ENCODE measurements at places on chromosomes 6 and 20.

- no peak for DNase-seq
- H3K36me3 ChIP-seq: no peaks in the 10 kb centered on the region
- H3K4me1 ChIP-seq: no peaks in the 10 kb centered on the region
- H3K27ac ChIP-seq: no peak overlapping the region
These were observed 744.4 kb downstream of the GRIK2 start for GRCh38 chr6:102137859-102138258.

DNA sequence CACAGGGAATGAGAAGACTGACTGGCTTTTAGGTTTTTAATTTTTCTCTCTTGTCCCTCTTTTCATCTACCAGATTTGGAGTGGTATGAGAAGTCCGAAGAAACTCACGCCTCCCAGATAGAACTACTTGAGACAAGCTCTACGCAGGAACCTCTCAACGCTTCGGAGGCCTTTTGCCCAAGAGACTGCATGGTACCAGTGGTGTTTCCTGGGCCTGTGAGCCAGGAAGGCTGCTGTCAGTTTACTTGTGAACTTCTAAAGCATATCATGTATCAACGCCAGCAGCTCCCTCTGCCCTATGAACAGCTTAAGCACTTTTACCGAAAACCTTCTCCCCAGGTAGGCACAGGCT is 644 bp downstream of the MAD2L1BP start:
- H3K36me3 ChIP-seq: peaks cover 40% of the 10 kb centered on the region
- H3K27ac ChIP-seq: peak overlapping the region; percentile 83
- no peak for DNase-seq
- H3K27me3 ChIP-seq: no peaks in the 10 kb centered on the region

- no peak overlapping the region for H3K27ac ChIP-seq
- H3K4me3 ChIP-seq: no peak overlapping the region
- no peaks in the 10 kb centered on the region for H3K27me3 ChIP-seq
- no peak for DNase-seq
These were observed 152.8 kb downstream of the CARMIL1 start for GRCh38 chr6:25431975-25432307.

DNA sequence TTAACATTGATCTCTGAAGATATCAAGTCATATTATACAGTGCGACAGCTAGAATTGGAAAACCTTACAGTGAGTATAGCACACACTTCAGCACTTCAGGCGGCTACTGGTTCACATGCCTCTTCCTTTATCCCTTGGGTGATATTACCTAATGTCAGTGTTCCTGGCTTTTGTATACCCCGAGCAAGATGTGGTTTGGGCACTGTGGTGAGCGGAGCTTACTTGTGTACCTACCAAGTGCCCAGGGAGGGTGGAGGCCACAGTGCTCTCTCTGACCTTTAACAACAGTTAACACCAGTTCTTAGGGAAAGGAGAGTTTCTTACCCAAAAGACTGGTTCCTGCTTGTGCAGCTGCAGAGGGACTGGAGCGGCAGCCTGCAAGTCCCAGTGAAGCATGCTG is 64.4 kb downstream of the PTPN1 start:
- H3K4me3 ChIP-seq: no peak overlapping the region
- peaks cover 58% of the 10 kb centered on the region for H3K4me1 ChIP-seq
- no peak overlapping the region for H3K27ac ChIP-seq
- no peak for DNase-seq
- no peaks in the 10 kb centered on the region for H3K27me3 ChIP-seq
- H3K36me3 ChIP-seq: peaks cover 72% of the 10 kb centered on the region

GRCh38 chr20:61840779-61841455 is 224.8 kb downstream of the TAF4 start:
- H3K27me3 ChIP-seq: peaks cover 9% of the 10 kb centered on the region
- no peaks in the 10 kb centered on the region for H3K4me1 ChIP-seq
- H3K36me3 ChIP-seq: no peaks in the 10 kb centered on the region
- no peak for DNase-seq
- no peak overlapping the region for H3K27ac ChIP-seq

- DNase-seq: no peak
- H3K4me3 ChIP-seq: no peak overlapping the region
These were observed 683.7 kb upstream of the ID4 start for GRCh38 chr6:19153270-19153980.

DNA sequence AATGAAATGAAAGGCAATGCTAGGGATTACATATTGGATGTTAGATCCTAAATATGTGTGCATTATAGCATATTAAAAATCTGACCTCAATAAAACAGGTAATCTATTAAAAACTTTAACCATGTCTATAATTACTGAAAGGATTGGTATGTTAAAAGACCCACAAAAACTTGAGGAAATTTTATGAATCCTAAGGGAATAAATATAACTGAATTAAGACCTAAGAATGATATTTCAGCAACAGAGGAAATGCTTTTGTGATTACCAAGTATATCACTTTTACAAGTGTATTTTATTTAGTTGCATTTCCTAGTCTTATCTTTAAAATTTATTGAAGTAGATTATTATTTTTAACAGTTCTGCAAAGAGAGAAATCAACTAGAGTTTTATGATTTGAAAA is 571.5 kb downstream of the HDGFL1 start:
- no peak for DNase-seq
- H3K36me3 ChIP-seq: no peaks in the 10 kb centered on the region
- no peak overlapping the region for H3K4me3 ChIP-seq
- H3K27me3 ChIP-seq: no peaks in the 10 kb centered on the region

DNA sequence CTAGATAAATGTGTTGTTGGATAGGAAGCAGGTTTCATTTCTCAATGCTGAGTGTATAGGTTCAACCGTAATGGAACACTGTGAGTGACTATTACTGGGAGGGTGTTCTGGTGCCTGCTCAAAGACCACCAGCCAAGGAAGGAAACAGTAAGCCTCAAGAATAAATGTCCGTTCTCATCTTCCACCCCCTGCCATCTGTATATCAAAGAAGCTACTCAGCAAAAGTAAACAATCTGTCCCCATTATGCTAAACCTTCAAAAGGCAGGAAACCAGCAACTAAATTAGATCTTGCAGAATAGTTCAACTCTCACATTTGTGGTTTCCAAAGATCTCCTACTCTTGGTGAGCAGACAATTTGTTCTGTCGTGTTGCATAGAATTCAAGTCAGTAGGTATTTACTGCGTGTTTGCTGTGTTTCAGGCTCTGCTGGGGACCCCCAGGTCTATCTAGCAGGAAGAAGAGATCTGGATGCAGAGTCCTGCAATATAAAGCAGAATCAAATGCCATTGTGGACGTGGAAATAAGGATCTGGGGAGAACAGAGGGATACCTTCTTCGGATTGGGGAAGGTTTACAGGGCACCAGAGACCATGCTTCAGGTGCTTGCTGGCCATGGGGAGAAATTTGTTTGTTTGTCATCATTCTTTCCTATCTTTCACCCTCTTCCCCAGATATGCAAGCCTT is 87.3 kb downstream of the SCML4 start:
- peak overlapping the region; percentile 42 for H3K27ac ChIP-seq
- DNase-seq: no peak
- H3K36me3 ChIP-seq: no peaks in the 10 kb centered on the region
- no peaks in the 10 kb centered on the region for H3K4me1 ChIP-seq
- H3K27me3 ChIP-seq: no peaks in the 10 kb centered on the region
- H3K4me3 ChIP-seq: no peak overlapping the region

DNA sequence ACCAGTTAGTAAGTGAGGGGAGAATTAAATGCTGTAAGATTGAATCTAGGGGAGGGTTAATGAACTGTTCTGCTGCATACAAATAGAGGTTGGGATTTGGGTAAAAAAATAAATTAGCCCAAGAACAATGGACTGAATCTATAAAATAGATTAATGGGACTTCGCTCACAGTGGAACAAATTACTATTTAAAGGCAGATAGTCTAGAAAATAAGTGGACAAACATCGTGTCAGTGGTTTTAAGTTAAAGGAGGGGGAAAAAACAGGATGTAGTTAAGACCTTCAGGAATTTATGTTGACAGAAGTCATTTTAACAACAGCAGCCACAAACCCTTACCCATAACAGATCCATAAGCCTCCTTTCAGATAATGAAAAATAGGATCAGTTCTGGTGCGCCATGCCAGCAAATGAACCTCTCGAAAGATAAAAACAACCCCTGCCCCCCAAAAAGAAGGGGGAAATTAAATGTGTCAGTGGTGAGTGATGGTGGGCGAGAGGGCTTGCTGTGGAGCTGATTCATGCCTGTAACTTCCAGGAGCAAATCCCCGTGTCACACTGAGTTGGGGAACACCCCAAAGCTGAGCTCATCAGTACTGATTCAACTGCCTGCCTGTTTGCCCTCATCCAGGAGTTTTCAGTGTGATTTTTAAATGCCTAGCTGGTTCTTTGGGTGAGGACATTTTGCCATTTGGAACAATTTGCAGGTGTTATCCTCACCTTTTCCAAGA is 86.8 kb downstream of the PPP1R14C start:
- no peaks in the 10 kb centered on the region for H3K27me3 ChIP-seq
- no peak overlapping the region for H3K4me3 ChIP-seq
- H3K36me3 ChIP-seq: no peaks in the 10 kb centered on the region
- no peak for DNase-seq
- H3K27ac ChIP-seq: no peak overlapping the region
- no peaks in the 10 kb centered on the region for H3K4me1 ChIP-seq

- peaks cover 9% of the 10 kb centered on the region for H3K36me3 ChIP-seq
- no peak for DNase-seq
- H3K27ac ChIP-seq: no peak overlapping the region
- H3K4me1 ChIP-seq: peaks cover 40% of the 10 kb centered on the region
- H3K27me3 ChIP-seq: no peaks in the 10 kb centered on the region
- no peak overlapping the region for H3K4me3 ChIP-seq
These were observed 37.3 kb downstream of the MAPK14 start for GRCh38 chr6:36064770-36065396.

DNA sequence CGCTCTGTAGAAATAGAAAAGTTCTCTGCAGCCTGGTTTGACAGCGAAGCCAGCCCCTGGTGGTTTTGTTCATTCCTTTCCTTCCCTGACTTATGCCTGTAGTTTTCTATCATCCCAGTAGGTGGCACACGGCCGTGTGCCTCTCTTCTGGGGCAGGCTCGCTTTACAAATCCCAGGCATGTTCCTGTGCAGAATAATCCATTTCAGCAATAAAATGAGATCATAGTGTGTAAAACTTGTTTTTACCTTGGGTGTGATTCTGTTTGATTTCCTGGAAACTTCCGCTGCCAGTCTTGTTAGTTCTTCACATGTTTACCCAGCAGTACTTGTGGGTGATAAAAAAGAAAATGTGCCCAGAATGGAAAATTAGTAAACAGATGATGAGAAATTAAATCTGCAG is 7.4 kb upstream of the INSM1 start:
- DNase-seq: no peak
- no peak overlapping the region for H3K27ac ChIP-seq
- H3K27me3 ChIP-seq: peaks cover 52% of the 10 kb centered on the region
- peaks cover 14% of the 10 kb centered on the region for H3K4me1 ChIP-seq
- no peaks in the 10 kb centered on the region for H3K36me3 ChIP-seq
- no peak overlapping the region for H3K4me3 ChIP-seq

GRCh38 chr20:62693524-62693922 is 15.1 kb upstream of the NTSR1 start:
- H3K36me3 ChIP-seq: no peaks in the 10 kb centered on the region
- H3K27ac ChIP-seq: no peak overlapping the region
- H3K27me3 ChIP-seq: peaks cover 26% of the 10 kb centered on the region

- no peaks in the 10 kb centered on the region for H3K36me3 ChIP-seq
- no peak for DNase-seq
- no peak overlapping the region for H3K27ac ChIP-seq
- no peaks in the 10 kb centered on the region for H3K27me3 ChIP-seq
- H3K4me1 ChIP-seq: no peaks in the 10 kb centered on the region
- no peak overlapping the region for H3K4me3 ChIP-seq
These were observed 750.2 kb downstream of the HDGFL1 start for GRCh38 chr6:23319582-23319981.

GRCh38 chr6:115358616-115359015 is 702.1 kb downstream of the FRK start:
- H3K4me1 ChIP-seq: no peaks in the 10 kb centered on the region
- no peak for DNase-seq
- H3K4me3 ChIP-seq: no peak overlapping the region
- H3K27me3 ChIP-seq: no peaks in the 10 kb centered on the region

- H3K4me1 ChIP-seq: no peaks in the 10 kb centered on the region
- H3K36me3 ChIP-seq: no peaks in the 10 kb centered on the region
- H3K4me3 ChIP-seq: no peak overlapping the region
- no peak overlapping the region for H3K27ac ChIP-seq
- DNase-seq: no peak
- no peaks in the 10 kb centered on the region for H3K27me3 ChIP-seq
These were observed 111.6 kb downstream of the TBC1D32 start for GRCh38 chr6:121222656-121223055.

- no peaks in the 10 kb centered on the region for H3K36me3 ChIP-seq
- no peaks in the 10 kb centered on the region for H3K4me1 ChIP-seq
- H3K27me3 ChIP-seq: no peaks in the 10 kb centered on the region
- DNase-seq: no peak
These were observed 22.7 kb upstream of the NUP153 start for GRCh38 chr6:17729223-17730077.

DNA sequence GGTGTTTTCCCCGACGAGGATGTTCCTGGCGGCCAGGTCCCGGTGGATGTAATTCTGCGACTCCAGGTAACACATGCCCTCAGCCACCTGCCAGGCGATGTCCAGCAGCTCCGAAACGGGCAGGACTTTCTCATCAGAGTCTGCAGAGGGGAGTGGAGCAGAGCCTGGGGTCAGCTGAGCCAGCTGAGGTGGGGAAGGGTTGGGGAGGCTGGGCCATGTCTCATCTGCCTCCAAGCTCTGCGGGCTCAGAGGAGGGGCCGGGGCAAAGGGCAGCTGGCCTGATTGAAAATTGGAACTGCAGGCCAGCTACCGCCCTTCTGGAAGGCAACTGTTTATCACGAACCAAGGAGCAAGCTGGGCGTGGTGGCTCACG is 6.4 kb downstream of the PTK6 start:
- H3K36me3 ChIP-seq: no peaks in the 10 kb centered on the region
- DNase-seq: no peak
- no peak overlapping the region for H3K4me3 ChIP-seq
- H3K27me3 ChIP-seq: no peaks in the 10 kb centered on the region
- H3K4me1 ChIP-seq: no peaks in the 10 kb centered on the region

DNA sequence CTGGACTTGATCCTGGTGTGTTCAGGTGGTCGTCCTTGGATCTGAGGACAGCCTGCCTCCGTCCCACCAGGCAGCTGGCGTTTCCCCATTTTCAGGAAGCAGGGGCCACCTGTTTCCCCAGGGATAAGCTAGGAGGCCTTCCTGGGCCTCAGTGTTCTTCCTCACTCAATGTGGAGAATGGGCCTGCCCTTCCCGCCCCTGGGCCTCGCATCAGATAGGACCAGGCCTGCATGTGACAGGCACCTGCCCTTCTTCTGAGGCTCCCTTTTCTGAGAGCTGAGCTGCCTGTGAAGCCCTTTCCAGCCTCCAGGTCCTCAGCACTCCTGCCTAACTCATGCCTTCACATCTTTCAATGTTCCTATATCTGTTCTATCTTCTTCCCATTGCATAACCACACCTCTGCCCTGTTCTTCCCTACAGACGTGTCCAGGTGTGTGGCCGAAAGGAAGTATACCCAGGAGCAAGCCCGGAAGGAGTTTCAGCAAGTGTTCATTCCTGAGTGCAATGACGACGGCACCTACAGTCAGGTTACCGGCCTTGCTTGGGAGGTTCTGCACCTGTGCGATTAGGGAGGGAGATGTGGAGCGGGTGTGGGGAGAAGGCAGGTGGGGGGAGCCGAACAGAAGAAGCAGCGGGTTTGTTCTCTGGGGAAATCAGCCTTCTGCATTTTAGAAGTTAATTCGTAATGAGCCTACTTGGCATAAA is 85.1 kb downstream of the SMOC2 start:
- H3K27me3 ChIP-seq: no peaks in the 10 kb centered on the region
- no peaks in the 10 kb centered on the region for H3K36me3 ChIP-seq
- no peak for DNase-seq
- H3K27ac ChIP-seq: no peak overlapping the region
